Activated T-cell treated with anti-CD3 and anti-CD28 coated beads, Interleukin-2, amount 50 U/mL, for 72 hours (primary cell): ENCODE measurements at places on chromosomes 11 and 22. TPM values are rescaled to one million over a fixed set of nuclear protein-coding genes. Genes with fewer than 3 reads are reported as not detected.

DNA sequence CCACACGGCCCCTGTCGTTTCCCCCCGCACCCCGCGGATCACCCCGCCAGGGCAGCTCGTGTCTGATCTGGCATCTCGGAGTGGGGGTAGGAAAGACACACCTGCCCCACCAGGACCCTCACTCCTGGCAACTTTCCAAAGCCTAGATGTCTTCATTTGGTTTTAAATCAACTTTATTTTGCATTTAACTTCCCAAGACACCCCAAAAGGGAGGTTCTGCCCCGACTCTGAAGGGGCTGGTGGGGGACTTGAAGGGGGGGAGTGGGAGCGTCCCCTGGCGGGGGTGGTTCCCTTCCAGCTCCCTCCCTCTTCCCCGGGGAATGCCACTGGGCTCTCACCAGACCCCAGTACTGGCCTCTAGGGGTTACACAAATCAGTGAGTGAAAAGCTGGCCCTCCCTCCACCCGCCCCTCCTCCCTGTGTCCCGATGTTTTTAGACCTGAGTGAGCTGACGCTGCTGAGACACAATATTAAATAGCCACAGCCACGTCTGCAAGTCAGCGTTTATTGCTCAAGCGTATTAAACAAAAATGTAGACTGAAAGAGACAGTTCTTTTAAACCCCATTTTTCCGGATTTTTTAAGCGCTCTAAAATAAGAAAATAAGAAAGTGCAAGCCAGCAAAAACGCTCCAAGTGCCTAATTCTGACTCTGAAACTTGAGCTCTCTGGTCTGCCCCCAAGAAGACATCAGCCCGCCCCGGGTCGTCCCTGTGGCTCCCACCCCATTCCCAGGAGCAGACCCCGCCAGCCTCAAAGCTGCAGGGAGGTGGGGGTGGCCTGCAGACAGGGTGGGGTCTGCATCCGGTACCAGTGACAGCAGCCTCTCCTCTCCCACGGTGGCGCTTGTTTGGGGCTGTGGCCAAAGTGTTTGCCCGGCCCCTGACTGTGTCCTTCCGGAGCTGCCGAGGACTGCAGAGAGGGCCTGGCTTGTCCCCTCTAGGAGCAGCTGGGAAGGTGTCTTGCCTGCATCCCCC lies 1.1 kb upstream of the TTLL8 start:
- DNase-seq, result no peak

- DNase-seq, result no peak
These were observed 45.3 kb upstream of the RTL6 start for GRCh38 chr22:44543362-44543761.

GRCh38 chr11:36095716-36096115 lies 151.9 kb downstream of the LDLRAD3 start:
- DNase-seq, result no peak

- no peak for DNase-seq
These were observed 70.5 kb upstream of the FAT3 start for GRCh38 chr11:92154110-92154509.

DNA sequence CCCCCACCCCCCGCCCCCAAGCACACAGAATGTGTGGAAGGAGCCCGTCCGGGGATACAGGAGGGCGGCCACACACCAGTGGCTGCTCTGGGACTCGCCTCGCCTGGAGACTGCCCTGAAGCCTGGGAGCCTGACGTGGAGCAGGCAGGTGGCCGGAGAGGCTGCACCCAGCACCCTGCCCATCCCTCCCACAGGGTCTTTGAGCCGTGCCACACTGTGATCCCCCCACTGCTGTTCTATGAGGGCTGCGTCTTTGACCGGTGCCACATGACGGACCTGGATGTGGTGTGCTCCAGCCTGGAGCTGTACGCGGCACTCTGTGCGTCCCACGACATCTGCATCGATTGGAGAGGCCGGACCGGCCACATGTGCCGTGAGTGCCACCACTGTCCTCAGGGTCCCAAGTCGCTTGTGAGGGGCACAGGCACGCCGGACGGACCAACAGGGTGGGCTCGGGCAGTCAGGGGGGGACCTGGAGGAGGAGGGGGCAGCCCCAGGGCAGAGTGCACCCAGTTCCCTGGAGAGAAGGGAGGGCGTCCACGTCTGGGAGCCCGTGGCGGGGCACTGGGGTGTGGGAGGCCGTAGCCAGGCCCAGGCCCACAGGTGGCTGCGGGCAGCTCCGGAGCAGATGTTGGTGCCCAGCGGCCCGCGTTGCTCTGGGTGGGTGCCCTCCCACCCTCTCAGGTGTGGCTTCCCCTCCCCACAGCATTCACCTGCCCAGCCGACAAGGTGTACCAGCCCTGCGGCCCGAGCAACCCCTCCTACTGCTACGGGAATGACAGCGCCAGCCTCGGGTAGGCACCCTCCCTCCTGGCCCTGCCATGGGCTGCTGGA lies 27.0 kb upstream of the MUC5B start:
- DNase-seq, result no peak

DNA sequence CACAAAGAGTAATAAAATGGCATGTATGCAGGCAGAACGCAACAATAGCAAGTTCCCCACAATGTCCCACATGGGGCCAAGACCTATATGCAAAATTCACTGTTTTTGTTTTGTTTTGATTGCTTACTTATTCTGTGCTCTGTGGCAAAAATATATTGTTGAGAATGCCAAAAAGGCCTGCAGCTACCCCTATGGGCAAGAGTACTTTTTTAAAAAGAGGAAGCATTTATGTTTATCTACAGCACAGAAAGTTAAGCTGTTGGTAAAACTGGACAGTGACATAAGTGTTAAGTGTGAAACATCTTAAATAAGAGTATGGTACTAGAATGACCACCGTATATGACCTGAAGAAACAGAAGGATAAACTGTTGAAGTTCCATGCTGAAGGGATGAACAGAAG lies 301.9 kb upstream of the ZC3H12C start:
- no peak for DNase-seq

ZNF74 gene
- total RNA-seq, result 11.7 TPM

OR52I2 gene
- not detected for total RNA-seq

DNA sequence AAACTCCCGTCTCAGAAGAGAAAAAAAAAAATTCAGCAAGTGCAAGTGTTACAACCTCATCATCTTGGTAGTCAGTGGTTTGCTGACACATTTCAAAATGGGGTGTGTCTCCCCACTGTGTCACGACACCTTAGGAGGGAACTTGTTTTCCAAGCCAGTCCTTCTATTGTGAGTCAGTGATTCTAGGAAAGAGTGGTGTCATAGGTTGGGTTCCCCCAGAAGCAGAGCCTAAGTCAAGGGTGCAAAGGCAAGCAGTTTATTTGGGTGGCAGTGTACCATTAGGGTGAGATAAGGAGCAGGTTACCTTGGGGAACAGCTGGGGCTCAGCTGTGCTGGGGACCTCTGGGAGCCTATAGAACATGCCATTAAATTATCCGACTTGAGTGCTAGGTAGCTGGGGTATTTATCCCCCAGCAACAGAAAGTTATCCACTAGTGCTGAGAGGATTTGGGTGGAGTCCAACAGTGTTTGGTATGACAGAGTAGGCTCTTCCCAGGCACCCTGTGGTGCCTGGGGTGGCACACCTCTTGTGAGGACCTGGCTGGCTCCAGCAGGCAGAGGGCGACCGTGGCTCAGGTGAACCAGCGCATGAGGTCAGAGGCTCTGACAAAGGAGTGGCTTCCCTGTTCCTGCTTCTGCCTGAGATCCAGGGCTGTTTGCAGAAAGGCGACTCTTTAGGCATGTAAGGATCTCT lies 41.7 kb downstream of the KIAA1671 start:
- peak; percentile 74 for DNase-seq

DNA sequence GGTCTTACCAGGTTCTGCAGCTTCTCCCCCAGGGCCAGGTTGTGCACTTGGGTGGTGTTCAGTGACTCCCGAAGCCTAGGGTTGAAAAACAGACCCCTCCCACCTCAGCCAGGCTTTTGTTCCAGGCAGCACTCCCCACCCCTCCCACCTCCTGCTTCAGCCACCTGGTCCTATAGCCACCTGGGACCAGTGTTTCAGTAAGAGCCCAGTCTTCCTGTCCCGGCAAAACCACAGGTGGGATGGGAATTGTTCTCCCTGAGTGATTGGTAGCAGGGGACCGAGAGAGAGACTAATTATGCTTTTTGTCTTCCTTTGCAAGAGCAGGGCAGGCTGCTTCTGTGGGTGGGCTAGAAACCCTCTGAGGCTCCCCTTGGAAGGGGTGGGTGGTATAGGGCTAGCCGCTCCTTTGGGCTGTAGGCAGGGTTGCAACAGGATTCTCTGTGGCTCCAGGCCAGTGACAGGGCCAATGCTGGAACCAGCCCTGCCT lies 8.5 kb upstream of the NAALADL1 start:
- no peak for DNase-seq

GRCh38 chr11:94543695-94544645 lies at the start of gene FUT4:
Gene FUT4, plus strand, starts transcription at chr11:94543921. Its CDS starts 213 bp downstream, at chr11:94544134.
- DNase-seq, result peak; percentile 82

DNA sequence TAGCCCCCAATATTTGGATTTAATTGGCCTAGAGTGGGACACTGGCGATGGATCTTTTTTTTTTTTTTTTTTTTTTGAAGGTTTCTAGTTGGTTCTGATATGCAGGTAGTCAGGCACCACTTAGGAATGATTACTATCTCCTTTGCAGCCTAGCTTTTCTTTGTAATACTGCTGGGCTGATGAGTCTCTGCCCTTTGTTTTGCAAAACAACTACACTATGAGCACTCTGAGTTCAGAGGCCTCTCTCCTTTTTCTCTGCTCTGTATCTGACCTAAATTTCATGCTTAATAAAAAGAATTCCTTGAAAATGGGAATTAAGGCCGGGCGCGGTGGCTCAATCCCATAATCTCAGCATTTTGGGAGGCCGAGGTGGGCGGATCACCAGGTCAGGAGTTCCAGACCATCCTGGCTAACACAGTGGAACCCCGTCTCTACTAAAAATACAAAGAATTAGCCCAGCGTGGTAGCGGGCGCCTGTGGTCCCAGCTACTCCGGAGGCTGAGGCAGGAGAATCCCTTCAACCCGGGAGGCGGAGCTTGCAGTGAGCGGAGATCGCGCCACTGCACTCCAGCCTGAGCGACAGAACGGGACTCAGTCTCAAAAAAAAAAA lies 1312.3 kb downstream of the FAM181B start:
- DNase-seq, result no peak
